Thymus (tissue), 14 donors: ENCODE measurements at places on chromosomes 7 and 10.

DNA sequence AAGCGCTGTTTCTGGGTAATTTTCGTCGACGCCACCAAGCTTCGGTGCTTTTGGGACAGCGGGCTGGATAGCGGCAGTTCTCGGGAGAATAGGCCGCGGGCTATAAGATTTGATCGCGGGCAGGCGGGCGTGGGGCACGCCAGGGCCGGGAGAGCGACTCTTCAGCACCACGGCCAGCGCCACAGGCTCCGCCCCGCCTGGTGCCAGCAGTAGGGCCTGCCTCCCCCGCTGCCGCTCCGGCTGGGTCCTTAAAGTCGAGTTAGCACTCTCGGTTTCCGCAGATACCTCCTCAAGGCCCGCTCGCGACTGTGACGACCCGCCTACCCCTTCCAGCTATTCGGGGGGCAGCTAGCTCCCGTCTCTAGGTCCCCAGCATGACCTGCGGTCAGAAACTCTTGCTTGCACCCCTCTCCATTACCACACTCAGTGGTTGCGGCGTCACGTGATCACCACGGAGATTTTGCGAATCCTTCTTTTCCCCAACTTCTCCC, 9.4 kb downstream of the NXPH1 start:
- no peaks in the 10 kb centered on the region for H3K4me1 ChIP-seq
- DNase-seq: peak; percentile 84
- peaks cover 70% of the 10 kb centered on the region for H3K27me3 ChIP-seq
- H3K4me3 ChIP-seq: no peak overlapping the region

DNA sequence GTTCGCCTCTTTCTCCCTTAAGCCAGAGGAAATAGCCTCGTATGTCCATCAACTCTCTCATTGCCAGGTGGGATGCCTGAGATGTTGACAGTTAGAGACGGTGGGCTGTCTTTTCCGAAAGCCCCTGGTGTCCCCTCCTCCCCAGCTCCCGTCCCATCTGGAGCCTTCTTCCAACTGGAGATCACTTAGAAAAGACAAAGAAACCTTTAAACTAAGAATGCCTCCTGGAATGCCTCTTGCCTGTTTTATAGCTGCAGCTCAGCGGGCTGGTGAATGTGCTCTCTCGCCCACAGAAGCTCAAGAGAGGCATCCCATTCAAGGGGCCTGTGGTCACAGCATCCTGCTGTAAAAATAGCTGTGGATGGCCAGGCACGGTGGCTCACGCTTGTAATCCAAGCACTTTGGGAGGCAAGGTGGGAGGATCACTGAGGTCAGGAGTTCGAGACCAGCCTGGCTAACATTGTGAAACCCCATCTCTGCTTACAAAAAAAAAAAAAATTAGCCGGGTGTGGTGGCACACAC, 5.2 kb upstream of the MYL10 start:
- DNase-seq: no peak
- H3K36me3 ChIP-seq: no peaks in the 10 kb centered on the region
- no peaks in the 10 kb centered on the region for H3K4me1 ChIP-seq
- H3K27me3 ChIP-seq: no peaks in the 10 kb centered on the region
- no peak overlapping the region for H3K27ac ChIP-seq

DNA sequence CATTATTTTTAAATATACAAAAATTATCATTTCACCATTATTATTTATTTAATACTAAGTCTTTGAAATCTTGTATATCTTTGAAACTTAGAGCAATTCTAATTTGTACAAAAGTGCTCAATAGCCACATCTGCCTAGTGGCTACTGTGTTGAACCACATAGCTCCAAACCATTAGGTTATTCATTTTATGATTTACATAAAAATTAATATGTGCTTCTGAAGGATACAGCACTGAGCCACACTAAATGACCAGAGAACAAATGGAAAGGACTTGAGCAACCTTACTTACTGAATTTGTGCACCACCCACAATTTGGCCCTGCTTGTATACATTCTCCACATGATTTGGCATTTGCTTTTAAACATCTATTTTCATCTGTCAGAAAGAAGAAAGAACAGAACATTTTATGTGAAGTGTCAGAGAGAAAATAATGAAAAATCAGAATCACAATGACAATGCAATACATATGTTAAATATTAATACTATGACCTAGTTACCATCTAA, 25.8 kb downstream of the ITGB1 start:
- H3K36me3 ChIP-seq: peaks cover 26% of the 10 kb centered on the region
- DNase-seq: no peak
- no peak overlapping the region for H3K4me3 ChIP-seq
- no peaks in the 10 kb centered on the region for H3K27me3 ChIP-seq

- H3K27ac ChIP-seq: no peak overlapping the region
- H3K36me3 ChIP-seq: no peaks in the 10 kb centered on the region
- no peak for DNase-seq
- no peaks in the 10 kb centered on the region for H3K4me1 ChIP-seq
These were observed 124.7 kb downstream of the GRM3 start for GRCh38 chr7:86768394-86768793.

DNA sequence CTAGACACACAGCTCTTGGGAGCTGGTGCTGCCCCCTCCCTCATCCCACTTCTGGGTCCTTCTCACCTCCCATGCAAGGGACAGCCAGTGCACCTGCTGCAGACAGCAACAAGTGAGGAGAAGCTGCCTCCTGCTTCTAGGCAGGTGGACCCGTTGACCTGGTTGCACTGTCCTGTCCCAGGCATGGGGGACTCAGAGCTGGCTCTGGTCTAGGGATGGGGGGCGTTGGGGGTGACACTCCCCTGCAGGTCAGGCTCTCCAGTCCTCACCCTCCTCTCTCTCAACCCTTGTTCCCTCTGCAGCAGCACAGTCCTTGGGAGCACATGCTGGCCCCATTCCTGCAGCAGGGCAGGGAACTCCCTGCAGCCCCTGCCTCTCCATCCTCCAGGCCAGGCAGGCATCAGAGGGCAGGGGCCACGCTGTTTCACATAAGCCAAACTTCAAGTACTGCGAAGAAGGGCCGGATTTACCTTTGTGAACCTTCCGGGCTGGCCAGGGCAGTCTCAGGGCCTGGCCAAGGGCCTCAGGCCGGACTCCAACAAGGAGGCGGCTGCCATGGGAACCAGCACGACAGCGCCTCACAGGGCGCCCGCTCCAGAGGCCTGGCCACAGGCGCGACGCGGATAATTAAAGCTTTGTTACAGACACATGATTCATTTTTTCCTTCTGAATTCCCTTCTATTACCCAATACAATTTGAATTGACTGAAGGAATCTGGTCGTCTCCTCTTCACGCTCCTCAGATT, 48.5 kb downstream of the RASGEF1A start:
- peaks cover 11% of the 10 kb centered on the region for H3K27me3 ChIP-seq
- no peak overlapping the region for H3K4me3 ChIP-seq
- H3K4me1 ChIP-seq: no peaks in the 10 kb centered on the region
- H3K27ac ChIP-seq: no peak overlapping the region
- H3K36me3 ChIP-seq: no peaks in the 10 kb centered on the region

- no peaks in the 10 kb centered on the region for H3K4me1 ChIP-seq
- no peak for DNase-seq
- no peak overlapping the region for H3K27ac ChIP-seq
- H3K27me3 ChIP-seq: no peaks in the 10 kb centered on the region
These were observed 141.1 kb upstream of the CDK13 start for GRCh38 chr7:39808796-39809481.

DNA sequence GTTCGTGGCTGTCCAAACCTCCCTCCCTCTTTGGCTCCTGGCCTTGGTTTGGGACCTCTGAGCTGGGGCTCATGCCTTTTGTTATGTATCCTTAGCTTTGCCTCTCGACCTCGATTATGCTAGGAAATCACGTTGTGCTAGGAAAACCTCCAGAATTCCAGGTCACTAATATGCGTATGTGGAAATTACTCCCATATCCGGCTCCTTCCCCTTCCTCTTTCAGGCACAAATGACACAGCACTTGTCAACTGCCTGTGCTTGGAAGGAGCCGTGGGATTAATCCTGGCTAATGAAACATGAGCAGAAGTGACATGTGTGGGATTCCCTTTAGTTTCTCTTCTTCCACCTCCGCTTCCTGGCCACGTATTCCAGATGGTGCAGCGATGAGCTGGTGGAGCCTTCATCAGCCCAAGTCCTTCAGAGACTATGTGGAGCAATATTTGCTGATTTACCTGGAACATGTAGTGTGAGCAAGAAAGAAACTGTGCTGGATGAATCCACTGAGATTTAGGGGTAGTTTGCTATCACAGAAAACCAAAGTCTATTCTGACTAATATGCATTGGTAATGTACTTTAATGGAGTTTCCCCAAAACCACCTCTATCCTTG, 149.2 kb downstream of the REEP3 start:
- H3K36me3 ChIP-seq: no peaks in the 10 kb centered on the region
- no peaks in the 10 kb centered on the region for H3K27me3 ChIP-seq
- no peak for DNase-seq
- no peak overlapping the region for H3K4me3 ChIP-seq
- H3K4me1 ChIP-seq: no peaks in the 10 kb centered on the region

- H3K27me3 ChIP-seq: no peaks in the 10 kb centered on the region
- H3K4me3 ChIP-seq: no peak overlapping the region
- H3K36me3 ChIP-seq: no peaks in the 10 kb centered on the region
These were observed 23.8 kb downstream of the CXCL12 start for GRCh38 chr10:44361109-44361508.

- H3K27ac ChIP-seq: no peak overlapping the region
- no peaks in the 10 kb centered on the region for H3K27me3 ChIP-seq
- no peaks in the 10 kb centered on the region for H3K4me1 ChIP-seq
- H3K36me3 ChIP-seq: no peaks in the 10 kb centered on the region
- DNase-seq: no peak
- no peak overlapping the region for H3K4me3 ChIP-seq
These were observed 22.9 kb upstream of the GRB10 start for GRCh38 chr7:50805447-50806125.

GRCh38 chr10:102639537-102639936, 4.7 kb upstream of the TRIM8 start:
- H3K4me1 ChIP-seq: peaks cover 26% of the 10 kb centered on the region
- no peak for DNase-seq
- H3K27me3 ChIP-seq: no peaks in the 10 kb centered on the region
- H3K36me3 ChIP-seq: no peaks in the 10 kb centered on the region
- H3K4me3 ChIP-seq: no peak overlapping the region
- no peak overlapping the region for H3K27ac ChIP-seq

DNA sequence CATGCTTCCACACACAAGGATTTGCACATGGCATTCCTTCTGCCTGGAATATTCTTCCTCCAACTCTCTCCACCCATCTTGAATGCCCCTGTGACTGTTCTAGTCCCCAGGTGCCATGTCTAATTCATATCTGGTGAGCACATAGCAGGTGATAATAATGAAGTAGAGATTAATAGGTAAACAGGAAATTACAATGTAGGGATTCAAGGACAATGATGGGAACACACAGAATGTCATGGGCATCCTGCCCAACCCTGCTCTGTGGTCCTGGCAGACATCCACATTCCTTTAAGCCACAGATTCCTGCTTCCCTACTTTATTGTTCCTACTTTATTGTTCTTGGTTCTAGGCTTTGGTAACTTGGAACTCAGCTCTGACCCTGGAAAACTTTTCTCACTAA, 115.8 kb downstream of the THSD7A start:
- no peaks in the 10 kb centered on the region for H3K36me3 ChIP-seq
- no peak for DNase-seq
- H3K4me1 ChIP-seq: no peaks in the 10 kb centered on the region
- H3K27ac ChIP-seq: no peak overlapping the region
- no peak overlapping the region for H3K4me3 ChIP-seq
